ENCODE measurements at places on chromosomes 3 and 15.

GRCh38 chr15:63457379-63457778, 47.0 kb upstream of the USP3 start:
- no peak for DNase-seq

- DNase-seq = no peak
Measured at GRCh38 chr15:35194296-35194695, 109.2 kb upstream of the NANOGP8 start.

DNA sequence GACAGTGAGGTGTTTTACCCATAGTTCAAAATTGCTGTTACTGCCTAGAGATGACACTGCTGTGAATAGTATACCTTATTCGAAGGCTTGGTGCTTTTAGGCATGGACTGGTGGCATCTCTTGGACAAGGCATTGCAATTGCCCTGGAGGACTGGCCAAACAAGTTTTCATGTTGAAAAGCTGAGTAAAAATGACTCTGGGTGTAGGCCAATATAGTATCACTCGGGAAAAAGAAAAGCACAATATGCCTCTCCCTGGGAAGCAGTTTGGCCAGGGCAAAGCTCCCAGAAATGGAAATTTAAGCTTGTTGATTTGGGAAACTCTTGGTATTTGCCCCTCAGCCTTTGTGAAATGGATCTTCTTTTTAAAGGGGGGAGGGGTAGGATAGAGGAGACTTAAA, 54.8 kb downstream of the ZNF609 start:
- no peak for DNase-seq

GRCh38 chr3:129015388-129016105, 14.4 kb downstream of the EFCC1 start:
- DNase-seq = no peak

- no peak for DNase-seq
Measured at GRCh38 chr3:86991840-86992435, 989 bp upstream of the VGLL3 start.

- no peak for DNase-seq
Measured at GRCh38 chr3:105539897-105540296, 173.2 kb downstream of the ALCAM start.

DNA sequence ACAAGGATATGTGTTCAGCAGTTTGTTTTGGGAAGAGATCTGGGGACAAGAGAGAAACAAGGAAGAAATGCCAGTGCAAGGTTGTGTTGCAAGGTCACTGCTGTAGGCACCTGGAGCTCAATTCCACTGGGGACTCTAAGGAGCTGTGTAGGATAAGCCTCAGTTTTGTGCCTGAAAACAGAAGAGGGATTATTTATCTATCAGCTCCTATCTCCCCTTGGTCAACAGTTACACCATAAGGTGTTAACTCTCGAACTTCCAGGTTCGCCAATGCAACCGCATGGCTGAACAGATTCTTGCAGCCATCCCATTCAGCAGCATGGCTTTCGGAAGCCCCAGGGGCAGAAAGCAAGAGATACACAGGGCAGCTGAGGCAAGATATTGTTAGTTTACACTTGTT, 41.6 kb upstream of the CNOT10 start:
- no peak for DNase-seq

DNA sequence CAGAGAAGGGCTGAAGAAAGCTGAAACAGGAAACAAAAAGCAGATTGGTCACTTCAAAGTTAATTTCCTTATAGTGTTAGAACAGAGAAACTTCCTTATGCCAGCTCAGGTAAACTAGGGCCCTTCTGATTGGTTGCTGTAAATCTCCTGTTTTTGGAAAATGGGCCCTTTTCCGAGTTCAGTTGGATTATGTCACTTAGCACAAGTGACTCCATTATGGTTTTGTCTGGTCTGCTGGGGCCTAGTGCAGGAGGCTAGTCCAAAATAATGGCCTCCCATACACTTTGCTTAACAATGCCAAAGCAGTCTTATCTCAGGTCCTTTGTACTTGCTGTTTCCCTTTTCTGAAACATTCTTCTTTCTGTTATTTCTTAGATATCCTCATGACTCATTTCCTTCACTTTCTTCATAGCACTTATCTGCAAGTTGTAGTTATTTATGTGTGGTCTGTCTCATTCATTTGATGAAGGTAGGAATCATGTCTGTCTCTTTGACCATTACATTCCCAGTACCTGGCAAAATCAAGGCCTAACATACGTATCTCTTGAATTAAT, 7.7 kb upstream of the DCP1A start:
- DNase-seq = no peak

GRCh38 chr3:187112934-187113793, 26.1 kb downstream of the RPL39L start:
- DNase-seq = no peak

GRCh38 chr3:65545429-65545828, 493.3 kb downstream of the MAGI1 start:
- DNase-seq = no peak

- no peak for DNase-seq
Measured at GRCh38 chr3:52085681-52086282, 29.4 kb upstream of the DUSP7 start.
